ENCODE measurements at places on chromosomes 7 and 10.

DNA sequence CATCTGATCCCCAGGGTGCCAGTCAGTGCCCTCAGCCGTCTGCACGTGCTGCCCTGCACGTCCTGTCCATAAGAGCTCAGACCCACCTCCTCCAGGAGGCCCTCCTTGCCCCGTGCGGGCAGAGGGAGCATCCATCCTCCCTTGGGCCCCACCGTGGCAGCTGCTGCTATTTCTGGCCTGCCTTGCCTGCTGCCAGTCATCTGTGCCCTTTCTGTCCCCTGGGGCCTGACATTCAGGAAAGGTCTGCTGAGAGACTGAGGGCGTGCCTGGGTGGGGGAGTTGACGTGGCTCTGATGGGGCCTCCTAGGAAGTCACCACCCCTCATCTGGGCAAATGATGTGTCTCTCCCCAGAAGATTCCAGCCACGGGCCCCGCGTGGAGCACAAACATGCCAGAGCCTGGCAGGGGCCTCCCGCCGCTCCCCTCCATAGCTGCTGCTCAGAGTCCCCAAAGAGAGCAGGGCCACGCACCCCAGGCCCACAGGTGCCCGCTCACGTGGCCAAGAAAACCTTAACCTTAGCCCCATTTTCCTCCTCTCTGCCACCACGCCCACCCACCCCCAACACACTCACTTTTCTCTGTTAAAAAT is 21.8 kb downstream of the DPYSL4 start:
- no peak for DNase-seq

- DNase-seq, result no peak
These were observed 75.0 kb downstream of the SLC25A13 start for GRCh38 chr7:96246919-96247318.

DNA sequence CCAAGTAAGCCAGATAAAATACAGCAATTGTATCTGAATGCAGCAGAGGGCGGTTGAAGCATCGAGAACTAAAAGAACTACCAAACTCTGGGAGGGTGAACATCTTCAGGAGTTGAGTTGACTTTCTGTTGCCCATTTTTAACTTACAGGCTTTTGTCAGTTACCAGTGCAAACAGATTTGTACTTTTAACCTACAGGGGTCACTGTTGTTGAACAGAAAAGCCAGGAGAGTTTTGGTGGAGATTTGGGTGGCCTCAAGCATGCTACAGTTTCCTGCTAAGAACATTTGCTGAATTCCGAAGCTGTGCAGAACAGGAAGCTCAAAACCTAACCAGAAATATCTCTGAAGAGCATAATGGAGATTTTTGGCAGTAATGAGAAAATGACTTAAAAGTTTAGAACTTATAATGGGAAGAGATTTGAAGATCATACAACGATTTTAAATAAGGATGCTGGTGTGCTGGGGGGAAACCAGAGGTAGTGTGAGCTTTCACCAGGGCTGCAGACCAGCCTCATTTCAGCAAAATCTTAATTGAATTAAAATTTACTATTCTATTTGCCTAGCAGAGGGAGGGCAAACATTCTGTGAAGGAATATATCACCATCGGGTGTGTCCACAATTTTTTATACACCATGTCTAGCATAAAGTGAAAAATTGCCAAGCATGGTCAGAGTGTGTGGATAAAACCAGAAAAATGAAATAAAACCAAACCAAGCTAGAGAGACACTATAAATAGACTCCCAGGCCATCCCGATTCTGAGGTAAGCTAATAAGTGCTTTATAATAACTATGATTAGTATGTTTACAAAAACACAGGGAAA is 208.6 kb upstream of the CCDC6 start:
- no peak for DNase-seq

DNA sequence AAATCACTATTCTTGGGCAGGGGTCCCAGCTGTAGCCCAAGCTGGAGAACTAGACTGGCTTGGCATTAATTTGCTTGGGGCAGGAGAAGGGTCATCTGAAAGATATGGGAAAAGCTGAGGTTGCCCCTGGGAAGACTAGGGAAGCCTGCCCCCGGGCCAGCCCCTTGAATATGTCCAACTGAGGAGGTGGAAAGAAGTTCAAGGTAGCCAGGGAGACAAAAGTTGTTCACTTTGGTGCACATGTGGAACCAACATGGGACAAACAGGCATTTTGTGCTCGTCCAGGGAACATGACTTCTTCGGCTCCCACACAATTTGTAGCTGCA is 1.4 kb upstream of the LRRC61 start:
- DNase-seq, result no peak

DNA sequence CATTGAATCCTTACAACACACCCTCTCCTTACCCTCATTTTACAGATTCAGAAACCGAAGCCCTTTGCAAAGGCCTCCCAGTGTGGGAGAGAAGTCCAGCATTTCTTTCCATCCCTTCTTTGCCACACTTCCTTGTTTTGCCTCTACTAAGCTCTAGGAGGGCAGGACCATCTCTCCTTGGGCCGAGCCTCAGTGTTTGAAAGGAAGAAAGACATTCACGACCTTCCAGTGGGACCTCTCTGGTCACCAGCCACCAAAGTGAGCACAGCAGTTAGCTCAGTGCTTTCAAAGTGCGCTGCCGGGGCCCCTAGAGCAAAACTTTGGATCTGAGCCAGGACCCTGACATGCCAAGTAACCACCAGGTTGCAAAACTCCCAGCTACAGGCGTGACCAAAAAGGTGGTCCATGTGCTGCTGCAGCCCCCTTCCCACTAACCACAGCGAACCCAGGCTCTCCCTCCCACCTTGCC is 12.4 kb downstream of the CTBP2 start:
- no peak for DNase-seq

- no peak for DNase-seq
These were observed at the start of gene AMZ1 for GRCh38 chr7:2687881-2688318. AMZ1 (plus strand) TSS chr7:2688202; CDS start chr7:2700452, 12,250 bp downstream.

DNA sequence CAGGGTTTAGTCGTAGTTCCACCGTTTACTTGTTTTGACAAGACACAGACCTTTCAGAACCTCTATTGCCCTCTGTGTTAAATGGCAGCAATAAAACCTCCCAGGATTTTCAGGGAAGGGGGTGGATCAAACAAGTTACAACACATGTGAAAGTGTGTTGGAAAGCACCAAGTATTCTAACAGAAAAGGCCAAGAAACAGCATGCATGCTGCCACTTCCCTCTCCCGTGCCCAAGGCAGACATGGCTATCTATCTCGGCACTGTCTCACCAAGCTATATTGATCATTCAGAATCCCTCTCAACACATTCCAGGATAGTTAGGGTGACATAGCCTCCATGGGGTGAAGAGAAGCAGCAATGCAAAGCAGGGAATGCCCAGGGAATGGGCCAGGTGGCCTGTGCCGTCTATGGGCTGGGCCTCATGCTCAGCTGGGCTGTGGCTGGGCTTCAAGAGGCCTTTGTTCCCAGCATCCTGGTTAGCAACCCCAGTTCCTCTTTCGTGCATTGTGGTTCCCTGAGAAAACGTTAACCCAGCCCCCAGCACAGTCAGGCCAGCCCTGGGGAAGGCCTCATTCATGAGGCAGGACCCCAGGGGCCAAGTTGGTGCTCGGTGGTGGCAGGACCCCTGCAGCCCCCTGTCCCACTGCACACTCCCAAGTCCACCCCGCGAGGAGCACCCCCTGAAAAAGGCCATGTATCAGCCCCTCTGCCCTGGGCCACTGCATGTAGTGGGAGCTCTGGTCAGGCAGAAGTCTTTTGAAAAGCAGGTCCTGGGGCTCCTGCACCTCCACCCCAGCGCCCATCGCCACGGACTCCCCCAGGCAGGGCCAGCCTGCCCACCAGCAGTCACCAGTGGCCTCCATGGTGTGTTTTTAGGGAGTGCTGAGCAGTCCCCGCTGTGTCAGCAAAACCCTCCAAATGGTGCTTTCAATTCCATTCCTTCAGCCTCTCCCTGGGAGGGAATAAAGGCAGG is 25.5 kb downstream of the VSIR start:
- no peak for DNase-seq

DNA sequence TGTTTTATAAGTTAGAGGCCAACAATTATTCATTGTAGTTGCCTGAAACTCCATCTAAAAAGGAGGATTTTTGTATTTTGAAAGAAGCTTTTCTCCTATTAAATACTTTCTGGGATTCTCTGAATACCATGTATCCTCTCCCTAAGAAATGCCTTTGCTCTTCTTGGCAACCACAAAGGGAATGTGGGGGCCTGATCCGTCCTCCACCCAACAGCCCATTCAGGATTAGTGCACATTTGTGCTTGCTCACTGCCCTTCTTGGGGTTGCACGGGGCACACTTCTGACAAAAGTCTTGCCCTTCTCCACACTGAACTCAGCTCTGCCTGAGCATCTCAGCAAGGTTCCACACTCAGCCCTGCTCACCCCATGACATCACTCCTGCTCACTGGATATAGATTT is 194.2 kb downstream of the SLC25A13 start:
- no peak for DNase-seq

DNA sequence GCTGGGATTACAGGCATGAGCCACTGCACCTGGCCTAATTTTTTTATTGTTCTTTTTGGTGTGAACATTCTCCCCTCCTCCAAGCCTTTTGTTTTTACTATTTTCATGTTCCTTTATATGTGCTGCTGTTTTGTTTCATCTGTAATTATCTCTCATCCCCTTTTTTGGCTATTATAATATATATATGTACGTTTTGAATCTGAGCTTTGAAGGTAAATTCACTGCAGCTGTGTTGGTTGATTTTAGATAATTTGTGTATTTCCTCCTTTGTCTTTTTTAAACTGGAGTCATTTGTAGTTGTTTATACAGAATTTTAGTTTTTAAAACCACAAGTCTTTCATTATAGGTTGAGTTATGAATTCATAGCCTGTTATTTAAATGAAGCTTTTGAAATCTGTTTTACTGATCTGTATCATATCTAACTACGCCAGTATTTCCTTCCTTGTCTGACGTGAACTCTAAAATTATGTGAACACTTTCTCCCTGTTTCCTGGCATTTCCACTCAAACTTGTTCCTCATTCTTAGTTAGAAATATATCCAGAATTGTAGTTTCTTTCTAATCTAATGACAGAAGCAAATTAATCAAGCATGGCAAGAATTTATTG is 54.9 kb downstream of the PTEN start:
- no peak for DNase-seq

GRCh38 chr7:17746020-17746530 is 194.2 kb downstream of the SNX13 start:
- DNase-seq, result no peak

DNA sequence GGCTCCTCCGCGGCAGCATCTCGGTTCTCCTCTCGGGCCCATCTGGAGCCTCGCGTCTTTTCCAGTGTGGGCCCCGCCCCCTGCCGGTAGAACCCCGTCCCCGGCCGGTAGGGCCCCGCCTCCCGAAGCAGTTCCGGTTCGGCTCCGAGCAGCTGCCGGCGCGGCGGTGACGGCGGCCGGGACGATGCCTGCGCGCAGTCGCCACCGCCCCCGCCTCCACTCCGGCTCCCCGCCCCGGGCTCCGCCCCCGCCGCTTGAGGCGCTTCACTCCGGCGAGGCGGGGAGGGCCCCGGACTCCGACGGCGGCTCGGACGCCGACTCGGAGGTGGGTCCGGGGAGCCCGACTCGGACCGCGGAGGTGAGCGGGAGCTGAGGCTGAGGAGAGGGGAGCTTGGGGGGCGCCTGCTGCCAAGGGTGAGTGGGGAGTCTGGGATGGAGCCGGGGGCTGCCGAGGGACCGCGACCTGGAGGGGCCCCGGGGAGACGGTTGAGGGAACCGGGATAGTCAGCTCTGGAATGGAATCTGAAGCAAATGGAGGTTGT is at the start of gene SAMD8:
Gene SAMD8, plus strand, starts transcription at position 292 of the 542 bp plus-strand sequence. CDS start 38,873 bp downstream, outside the sequence.
- peak; percentile 98 for DNase-seq

DNA sequence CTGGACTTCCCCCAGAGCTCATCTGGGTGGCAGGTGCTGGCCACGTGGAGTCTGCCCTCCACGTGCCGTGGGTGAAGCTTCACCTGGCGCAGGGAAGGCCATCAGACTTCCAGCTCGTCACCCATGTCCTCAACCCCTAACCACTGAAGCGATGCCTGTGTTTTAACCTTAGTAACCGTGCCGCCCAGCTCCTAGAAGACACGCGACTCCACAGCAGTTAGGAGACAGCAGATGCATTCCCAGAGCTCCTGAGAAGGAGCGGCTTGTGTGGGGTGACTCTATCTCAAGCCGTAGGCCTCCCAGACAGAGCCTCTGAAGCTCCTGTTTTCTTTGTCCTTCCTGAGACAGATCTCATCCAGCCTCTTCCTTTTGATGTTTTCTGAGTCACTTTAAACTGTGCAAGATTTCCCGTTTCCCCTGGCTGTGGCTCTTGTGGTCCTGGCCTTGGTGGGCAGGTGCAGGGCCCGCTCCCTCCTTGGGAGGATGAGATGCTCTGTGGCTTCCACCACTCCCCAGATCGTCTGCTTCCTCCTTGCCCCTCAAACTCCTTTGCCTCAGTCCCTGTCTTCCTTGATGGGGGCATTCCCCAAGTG is 41.4 kb upstream of the AP5Z1 start:
- no peak for DNase-seq

DNA sequence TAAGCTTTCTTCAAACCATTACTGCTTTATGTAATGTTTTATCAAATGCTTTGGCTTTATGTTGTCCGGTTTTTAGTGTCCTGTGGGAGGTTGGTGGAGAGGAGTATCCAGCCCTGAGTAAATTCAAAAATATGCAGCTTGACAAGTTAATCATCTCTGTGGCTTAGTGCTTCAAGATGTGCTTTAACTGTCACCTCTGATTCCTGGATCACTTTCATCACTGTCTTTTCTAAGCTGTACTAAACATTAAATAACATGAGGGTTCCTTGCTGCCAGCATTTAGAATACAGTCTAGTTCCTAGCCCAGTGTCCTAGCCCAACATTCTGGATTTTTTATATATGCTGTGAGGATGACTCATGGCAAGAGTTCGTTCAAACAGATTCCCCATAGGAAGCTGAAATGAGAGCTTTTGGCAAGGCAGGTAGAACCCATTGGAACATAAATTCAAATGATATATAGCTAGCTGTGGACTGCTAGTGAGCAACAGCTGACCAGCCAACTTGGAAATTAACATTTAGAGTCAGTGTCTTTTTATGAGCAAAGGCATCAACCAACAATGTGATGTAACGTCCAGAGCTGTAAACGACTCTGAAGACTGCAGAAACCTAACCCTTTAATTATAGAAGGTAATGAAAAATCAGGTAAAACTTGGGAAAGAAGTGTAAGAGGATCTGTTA is 80.6 kb upstream of the OIT3 start:
- DNase-seq, result no peak

DNA sequence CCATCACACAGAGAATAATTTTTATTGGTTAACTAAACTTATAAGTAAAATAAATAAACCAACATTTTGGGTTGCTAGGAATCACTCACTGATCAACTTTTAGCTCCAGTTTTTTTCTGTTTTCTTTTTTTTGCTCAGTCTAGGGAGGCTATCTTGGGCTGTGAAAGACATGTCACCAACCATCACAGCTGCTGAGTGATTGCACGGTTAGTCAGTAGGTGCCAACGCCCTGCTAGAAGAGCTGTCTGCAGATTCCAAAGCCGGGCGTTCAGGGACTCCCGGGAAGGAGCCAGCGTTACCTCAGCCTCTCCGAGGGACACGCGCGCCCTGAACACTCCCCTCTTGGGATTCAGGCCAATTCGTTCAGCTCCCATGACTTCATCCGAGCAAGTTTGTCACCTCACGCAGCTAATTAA is 604 bp upstream of the STAM start:
- no peak for DNase-seq

- DNase-seq, result no peak
These were observed 7.9 kb downstream of the ENTPD7 start for GRCh38 chr10:99667108-99667751.

Data from CD4-positive, alpha-beta T cell treated with Interferon gamma for 1 hour (primary cell).